ENCODE measurements at places on chromosomes 1 and 21.

DNA sequence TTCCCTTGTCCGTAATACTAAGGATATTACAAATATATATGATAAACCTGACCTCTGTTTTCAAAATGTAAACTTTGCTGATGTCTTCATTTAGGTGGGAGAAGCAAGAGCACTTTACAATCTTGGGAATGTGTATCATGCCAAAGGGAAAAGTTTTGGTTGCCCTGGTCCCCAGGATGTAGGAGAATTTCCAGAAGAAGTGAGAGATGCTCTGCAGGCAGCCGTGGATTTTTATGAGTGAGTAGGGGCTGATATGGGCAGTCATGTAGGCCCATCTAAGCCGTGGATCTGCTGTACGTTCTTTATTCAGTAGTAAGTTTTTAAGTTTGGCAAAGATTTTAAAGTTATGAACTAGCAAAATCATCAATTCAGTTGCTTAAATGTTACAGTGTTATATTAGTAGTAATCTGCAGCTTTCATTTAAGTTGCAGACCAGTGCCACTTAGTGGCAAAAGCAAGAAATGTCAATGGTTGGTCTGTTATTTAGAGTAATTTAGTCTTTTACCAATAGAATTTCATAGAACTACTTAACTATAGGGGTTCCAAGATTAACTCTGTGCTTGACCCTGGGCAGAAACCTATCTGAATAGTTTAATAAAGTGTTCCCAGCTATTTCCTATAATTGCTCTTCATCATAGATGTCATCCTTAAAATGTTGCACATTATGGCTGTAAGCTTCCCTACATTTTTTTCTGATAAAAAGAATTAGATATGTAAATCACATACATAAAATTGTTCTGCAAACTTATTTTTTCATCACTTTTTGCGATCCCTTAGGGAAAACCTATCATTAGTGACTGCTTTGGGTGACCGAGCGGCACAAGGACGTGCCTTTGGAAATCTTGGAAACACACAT, 21.3 kb downstream of the GPSM2 start:
- no peak for DNase-seq

GRCh38 chr1:231666220-231666936, 39.8 kb downstream of the DISC1 start:
- peak; percentile 34 for DNase-seq

GRCh38 chr1:192133350-192133926, 24.8 kb upstream of the RGS18 start:
- DNase-seq, result no peak

GRCh38 chr21:29221253-29221744, 77.4 kb upstream of the BACH1 start:
- peak; percentile 78 for DNase-seq

DNA sequence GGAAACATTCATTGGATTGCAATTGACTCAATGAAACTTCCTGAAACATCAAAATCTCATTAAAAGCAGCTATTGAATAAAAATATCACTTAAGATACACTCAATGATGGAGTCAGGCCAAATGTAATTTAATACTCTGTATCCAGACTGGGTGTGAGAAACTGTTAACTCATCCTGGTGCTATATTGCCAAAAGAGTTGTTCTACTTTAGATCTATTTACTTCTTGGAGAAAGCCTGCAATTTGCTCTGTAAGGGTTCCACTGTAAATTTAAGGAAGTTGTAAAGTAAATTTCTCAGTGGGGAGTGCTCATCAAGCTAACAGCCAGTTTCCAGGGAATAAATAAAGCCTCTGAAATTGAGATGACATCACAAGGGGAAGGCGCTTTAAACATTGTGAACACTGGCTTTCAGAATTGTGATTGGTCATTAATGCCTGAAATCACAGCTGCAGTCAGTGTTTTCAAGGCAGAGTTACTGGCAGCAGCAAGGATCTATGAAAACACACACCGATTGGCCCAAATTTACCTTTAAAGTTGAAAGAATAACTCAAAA, 91.4 kb downstream of the OLFM3 start:
- no peak for DNase-seq

DNA sequence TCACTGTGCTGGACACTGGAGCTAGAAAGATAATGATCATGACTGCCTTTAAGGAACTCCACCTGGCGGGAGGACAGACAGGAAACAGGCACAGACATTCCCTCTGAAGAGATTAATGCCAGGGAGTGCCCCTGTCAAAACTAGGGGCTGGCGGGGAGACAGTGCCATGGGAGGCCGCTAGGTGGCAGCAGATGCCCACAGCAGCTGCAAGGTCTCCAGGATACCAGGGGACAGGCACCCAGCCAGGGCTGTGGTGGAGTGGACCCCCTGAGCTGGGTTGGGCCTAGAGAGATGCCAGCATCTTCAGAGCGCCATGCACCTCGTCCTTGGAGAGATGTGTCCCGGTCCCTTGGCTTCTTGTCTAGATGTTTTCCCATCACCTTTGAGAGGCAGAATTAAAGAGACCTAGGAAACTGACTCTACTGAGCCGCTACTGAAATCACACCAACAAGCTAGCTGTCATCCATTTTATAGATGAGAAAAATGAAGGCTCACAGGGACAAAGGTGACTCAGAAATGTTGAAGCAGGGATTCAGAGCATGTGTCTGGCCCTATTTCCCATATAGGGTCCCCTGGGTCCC, 3.6 kb downstream of the REN start:
- peak; percentile 97 for DNase-seq

- peak; percentile 56 for DNase-seq
Measured at GRCh38 chr1:66412704-66413103, 121.2 kb upstream of the SGIP1 start.

- no peak for DNase-seq
Measured at GRCh38 chr1:181513786-181514297, 30.5 kb downstream of the CACNA1E start.

- peak; percentile 57 for DNase-seq
Measured at GRCh38 chr1:60903591-60903990, 178.8 kb upstream of the NFIA start.

DNA sequence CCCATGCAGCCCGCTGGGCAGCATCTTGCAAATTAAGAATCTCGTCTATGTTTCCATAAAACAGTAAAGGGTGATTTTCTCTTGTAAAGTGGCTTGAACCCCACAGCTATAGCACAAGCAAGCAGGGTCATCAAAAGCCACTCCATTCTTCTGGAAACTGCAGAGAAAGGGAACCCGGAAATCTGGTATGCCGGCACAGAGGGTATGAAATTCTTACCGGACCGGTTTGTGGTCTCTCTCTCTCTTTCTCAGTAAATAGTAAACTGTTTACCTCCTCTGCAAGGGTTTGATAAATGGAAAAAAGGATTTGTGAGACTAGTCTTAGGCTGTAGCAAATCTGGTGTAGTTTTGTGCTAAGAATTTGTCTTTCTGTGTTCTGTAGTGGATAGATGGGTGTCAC, 2.7 kb upstream of the ADSS2 start:
- DNase-seq, result no peak

GRCh38 chr1:55718758-55719671, 503.9 kb upstream of the USP24 start:
- peak; percentile 83 for DNase-seq

DNA sequence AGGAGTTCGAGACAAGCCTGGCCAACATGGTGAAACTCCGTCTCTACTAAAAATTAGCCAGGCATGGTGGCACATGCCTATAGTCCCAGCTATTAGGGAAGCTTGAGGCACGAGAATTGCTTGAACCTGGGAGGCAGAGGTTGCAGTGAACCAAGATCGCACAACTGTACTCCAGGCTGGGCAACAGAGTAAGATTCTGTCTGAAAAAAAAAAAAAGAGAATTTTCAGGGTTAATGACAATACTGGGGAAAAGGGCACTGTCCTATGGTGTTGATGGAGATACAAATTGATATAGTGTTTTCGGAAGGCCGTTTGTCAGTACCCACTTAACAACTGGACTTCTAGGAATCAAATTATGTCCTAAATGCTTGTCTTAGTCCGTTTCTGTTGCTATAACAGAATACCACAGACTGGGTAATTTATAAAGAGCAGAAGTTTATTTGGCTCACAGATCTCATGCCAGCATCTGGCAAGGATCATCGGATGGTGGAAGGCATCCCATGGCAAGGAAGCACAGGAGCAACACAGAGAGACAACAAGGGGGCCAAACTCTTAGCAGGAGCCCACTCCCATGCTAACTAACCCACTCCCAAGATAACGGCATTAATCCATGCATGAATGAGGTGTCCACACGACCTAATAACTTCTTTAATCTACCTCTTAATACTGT, 41.3 kb downstream of the ZBTB8A start:
- DNase-seq, result no peak
